Activated CD4-positive, alpha-beta T cell treated with anti-CD3 and anti-CD28 coated beads for 4 hours (primary cell): ENCODE measurements at places on chromosomes 7 and 10.

- DNase-seq, result no peak
Measured at GRCh38 chr7:105854498-105854897, 21.9 kb downstream of the ATXN7L1 start.

DNA sequence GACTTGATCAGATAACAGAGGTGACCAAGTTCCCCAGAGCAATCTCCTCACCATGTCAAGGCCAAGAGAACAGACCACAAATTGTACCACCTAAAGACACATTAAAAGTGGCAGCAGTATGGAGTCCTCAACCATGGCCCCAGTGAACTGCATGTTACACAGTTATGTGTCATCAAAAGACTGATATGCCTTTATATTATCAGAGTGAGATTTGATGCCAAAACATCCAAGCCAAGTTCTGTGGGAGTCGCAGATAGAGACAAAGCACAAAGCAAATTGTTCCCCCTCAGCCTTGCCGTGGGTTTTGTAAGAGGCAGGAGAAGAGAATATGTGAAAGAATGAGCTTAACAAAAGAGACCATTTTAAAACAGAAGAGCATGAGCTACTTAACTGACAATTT, 39.2 kb upstream of the TES start:
- no peak for DNase-seq

GRCh38 chr10:75234017-75234682, 1.6 kb downstream of the COMTD1 start:
- peak; percentile 98 for DNase-seq

GRCh38 chr7:46513447-46513848, 592.4 kb upstream of the IGFBP3 start:
- no peak for DNase-seq

DNA sequence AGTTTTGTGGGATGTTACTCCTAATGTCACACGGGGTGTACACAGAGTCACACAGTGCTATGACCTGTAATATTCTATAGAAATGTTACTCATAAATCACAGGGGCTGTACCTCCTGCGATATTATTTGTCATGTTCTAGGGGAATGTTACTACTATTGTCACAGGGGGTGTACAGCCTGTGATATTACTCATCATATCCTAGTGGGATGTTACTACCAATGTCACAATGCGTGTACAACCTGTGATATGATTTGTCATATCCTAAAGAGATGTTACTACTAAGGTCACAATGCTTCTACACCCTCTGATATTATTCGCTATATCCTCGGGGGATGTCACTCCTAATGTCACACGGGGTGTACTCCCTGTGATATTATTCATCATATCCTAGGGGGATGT, 7.6 kb upstream of the CCZ1B start:
- DNase-seq, result no peak

GRCh38 chr7:98321301-98321700, 39.8 kb downstream of the BRI3 start:
- DNase-seq, result no peak
